ENCODE measurements at places on chromosomes 6 and 20.
A peak's percentile ranks its signal among the peaks of the same experiment; 100 is the strongest.

GRCh38 chr6:148530394-148530953 is 187.8 kb downstream of the SASH1 start:
- DNase-seq = no peak

GRCh38 chr6:1027795-1028569 is 283.9 kb upstream of the FOXQ1 start:
- no peak for DNase-seq

DNA sequence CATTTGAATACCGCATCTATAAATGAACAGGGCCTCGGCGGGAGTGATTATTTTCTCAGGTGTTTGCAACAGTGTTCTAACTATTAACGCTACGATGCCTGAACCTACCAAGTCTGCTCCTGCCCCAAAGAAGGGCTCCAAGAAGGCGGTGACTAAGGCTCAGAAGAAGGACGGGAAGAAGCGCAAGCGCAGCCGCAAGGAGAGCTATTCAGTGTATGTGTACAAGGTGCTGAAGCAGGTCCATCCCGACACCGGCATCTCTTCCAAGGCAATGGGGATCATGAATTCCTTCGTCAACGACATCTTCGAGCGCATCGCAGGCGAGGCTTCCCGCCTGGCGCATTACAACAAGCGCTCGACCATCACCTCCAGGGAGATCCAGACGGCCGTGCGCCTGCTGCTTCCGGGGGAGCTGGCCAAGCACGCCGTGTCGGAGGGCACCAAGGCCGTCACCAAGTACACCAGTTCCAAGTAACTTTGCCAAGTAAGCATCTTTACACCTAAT is 70.9 kb downstream of the HFE start:
- peak; percentile 55 for DNase-seq

DNA sequence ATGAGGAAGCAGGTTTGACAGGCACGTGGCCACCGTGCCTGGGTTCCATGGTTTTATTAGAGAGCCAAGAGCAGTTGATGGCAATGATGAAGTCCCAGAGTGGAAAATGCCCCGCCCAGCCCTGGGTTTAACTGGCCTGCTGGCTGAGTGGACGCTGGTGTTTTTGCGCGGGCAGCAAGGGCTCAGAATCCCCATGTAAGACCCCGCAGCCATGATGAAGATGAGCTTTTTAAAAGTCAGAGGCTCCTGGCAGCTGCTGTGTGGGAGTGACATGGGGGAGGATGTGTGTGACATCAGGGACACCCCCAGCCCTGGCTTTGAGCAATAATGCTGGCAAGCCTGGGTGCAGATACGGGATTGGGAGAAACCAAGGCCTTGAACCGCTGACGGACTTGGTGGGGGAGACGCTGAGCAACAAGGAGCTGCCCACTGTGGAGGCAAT is 33.0 kb upstream of the SLCO4A1 start:
- DNase-seq = no peak

- no peak for DNase-seq
Observed at GRCh38 chr6:40688214-40688761, 101.1 kb upstream of the LRFN2 start.
